ENCODE measurements at places on chromosomes 6 and 20.
A peak's percentile ranks its signal among the peaks of the same experiment; 100 is the strongest.

- DNase-seq: no peak
Observed at GRCh38 chr6:13874191-13874549, 50.6 kb upstream of the RNF182 start.

GRCh38 chr6:143059663-143060353 lies 881 bp upstream of the AIG1 start:
- DNase-seq: peak; percentile 34

- no peak for DNase-seq
Observed at GRCh38 chr6:15340775-15341174, 94.9 kb downstream of the JARID2 start.

DNA sequence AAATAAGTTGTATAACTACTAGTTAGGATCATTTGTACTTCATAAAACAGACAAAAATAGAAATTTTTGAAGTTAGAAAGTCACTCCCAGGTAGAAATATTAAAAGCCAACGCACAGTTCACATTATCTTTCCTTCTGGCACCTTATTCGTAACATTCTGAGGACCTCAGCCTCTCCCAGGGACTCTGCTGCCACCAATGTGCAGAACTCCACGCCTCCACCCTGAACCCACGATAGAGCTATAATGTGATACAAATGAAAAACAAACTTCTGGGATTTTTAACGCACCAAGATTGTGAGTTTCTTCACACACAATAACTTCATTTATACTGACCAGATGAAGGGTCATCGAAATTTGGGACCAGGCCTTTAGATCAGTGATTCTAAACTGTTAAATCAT lies 9.5 kb downstream of the BMP7 start:
- DNase-seq: no peak

GRCh38 chr6:40743690-40744446 lies 156.7 kb upstream of the LRFN2 start:
- no peak for DNase-seq

GRCh38 chr6:108157981-108158525 lies 7.8 kb upstream of the NR2E1 start:
- peak; percentile 48 for DNase-seq

GRCh38 chr20:49985617-49986016 lies 2.8 kb downstream of the SNAI1 start:
- DNase-seq: no peak

DNA sequence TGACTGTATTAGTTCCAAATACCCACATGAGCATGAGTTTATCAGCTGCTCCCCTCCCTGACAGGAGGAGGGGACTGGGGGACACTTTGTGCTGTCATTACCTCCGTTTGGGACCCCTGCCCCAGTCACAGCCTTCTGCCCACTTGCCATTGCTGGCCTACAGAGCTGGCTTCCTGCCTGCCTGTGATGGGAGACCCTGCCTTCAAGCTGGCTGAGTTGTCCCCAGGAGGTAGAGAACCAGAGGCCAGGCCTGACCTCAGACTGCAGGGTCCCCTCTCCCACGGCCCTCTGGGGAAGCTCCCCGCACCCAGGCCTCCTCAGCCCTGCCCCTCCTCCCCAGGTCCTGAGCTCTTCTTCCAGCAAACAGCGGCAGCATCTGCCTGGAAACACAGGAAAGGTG lies 105.5 kb downstream of the JPH2 start:
- no peak for DNase-seq

- DNase-seq: no peak
Observed at GRCh38 chr20:20261159-20261558, 106.7 kb upstream of the INSM1 start.

- DNase-seq: no peak
Observed at GRCh38 chr6:160959726-160960435, 31.7 kb upstream of the MAP3K4 start.

DNA sequence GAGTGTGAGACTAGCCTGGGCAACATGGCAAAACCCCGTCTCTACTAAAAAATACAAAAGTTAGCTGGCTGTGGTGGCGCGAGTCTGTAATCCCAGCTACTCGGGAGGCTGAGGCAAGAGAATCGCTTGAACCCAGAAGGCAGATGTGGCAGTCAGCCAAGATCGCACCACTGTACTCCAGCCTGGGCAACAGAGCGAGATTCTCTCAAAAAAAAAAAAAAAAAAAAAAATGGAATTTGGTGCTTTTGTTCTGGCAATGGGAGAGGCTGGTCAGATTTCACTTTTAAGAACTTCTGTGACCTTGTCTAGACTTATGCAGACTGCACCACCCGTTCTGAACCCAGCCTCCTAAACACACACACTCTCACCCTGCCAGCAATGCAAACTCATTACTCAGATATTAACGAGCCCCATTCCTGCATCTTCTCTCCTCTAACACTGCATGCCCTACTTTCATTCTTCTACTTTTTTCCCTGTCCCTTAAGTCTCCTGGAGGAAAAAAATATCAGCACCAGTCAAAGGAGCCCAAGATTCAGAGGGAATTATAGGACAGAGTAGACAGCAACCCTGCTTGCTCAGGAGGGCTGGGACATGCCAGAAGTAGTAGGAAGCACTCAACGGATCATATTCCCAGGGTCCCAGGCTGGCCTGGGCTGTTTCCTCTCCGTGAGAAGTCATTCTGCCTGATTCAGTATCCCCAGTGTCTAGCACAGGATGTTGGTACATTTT lies 4.4 kb downstream of the MOCS1 start:
- DNase-seq: no peak

DNA sequence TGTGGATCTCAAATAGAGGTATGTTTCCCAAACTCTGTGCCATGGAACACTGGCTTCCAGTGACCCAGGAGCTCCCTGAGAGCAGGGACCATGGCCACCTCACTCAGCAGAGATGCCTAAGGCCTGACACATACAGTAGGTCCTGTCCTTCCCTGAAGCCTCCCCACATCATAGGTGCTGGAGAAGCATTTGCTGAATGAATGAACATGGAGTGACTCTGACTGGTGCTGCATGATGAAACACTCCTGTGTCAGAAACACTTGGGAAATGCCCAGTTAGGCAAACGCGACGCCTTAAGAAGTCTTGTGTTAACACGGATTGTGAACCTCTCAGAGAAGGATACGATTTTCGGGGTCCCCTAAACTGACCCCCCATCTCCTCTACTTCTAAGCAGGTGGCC lies 14.3 kb downstream of the SLA2 start:
- no peak for DNase-seq

GRCh38 chr6:2162079-2162445 lies 83.3 kb downstream of the GMDS start:
- DNase-seq: no peak

GRCh38 chr20:49699200-49699992 lies 14.3 kb downstream of the B4GALT5 start:
- DNase-seq: peak; percentile 52

GRCh38 chr20:37316116-37316774 lies 26.8 kb downstream of the MANBAL start:
- peak; percentile 71 for DNase-seq

DNA sequence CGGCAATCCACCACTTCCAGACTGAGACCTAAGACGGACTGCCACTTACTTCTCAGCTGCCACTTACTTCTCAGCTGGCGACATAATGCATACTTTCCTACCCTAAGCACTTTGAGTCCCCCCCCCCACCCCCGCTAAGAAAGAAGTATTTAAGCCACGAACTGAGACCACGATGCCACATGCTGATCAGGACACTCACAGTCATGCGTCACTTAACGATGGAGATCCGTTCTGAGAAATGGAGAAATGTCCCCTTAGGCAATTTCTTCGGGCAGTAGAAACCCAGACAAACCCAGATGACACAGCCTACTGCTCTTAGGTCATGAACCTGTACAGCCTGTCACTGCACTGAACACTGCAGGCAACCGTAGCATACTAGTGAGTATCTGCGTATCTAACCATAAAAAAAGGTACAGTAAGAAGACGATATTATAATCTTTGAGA lies 690 bp downstream of the IFNGR1 start:
- DNase-seq: peak; percentile 48

GRCh38 chr20:46640536-46641311 lies 10.5 kb downstream of the SLC13A3 start:
- DNase-seq: no peak

DNA sequence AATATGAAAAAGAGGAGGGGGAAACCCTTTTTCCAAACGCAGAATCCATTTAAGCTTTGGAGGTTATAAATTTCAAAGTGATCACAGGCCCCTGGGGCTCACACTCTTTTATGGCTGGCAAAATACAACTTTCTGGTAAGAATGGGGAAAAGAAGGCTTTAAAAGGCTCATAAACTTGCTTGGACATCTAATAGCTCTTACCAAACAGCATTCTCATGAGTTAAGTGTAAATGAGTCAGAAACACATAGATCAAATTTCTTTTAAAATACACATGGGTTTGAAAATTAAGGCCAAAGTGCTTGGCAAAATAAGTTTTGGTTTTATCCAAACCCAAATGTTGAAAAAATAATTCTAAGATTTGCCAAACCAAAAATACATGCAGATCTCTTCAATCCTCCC lies 154.6 kb downstream of the SOBP start:
- no peak for DNase-seq

- no peak for DNase-seq
Observed at GRCh38 chr20:62355878-62356588, 11.1 kb downstream of the LAMA5 start.

GRCh38 chr6:76940191-76940590 lies 523.1 kb downstream of the HTR1B start:
- DNase-seq: no peak

DNA sequence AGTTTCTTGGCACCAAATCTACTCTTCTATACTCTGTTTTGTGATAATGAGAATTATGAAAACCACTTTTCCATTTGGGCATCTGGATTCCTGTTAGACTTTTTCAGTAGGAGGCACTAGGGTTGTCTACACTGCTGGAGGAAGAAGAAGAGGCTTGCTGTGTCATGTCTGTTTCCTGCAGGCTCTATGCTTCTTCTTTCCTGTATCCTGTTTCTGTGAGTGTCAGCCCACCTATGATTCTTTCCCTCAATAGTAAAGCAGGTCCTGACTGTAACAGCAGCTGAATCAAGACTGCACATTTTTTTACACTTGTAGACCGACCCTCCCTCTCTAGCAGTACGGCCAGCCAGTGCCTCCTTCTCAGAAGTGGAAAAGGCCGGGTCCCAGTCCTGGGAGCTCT lies 603.9 kb downstream of the HDGFL1 start:
- DNase-seq: no peak

GRCh38 chr6:158467923-158468322 lies 92.0 kb upstream of the TMEM181 start:
- no peak for DNase-seq

DNA sequence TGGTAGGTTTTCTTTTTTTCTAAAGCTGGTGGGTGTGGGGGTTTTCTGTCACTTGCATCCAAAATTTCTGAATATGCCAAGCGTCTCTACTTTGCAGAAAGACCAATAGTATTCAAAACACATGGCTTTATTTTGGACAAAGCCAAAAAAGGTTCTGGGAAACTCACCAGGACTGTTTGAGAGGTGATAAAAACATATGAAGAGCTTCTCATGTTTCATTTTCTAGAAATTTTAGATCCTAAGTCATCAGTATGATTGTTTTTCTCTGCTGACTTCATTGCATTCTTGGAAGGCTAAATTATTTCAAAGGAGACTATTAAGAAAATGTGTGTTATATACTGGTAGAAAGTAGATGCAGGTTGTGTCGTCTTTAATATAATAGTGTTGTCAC lies 51.3 kb downstream of the GCLC start:
- no peak for DNase-seq

- DNase-seq: peak; percentile 58
Observed at GRCh38 chr6:27668442-27669294, 195.8 kb upstream of the ZNF184 start.

DNA sequence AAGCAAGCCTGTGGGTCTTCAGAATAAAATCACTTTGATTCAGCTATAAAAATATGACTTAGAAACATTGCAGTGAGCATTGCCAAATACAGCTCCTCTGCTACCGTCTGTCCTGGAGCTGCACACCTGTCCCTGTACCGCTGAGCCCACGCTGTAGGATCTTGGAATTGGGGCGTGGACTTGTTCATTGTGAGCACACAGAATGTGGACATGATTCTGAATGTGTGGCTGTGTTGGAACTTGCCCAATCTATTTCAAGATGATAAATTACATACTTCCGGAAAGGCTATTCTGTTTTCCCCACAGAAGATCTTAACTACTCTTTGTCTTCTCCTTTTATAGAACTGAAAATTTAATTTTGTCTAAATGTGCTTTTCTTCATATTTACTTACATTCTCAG lies 107.3 kb downstream of the UST start:
- DNase-seq: no peak

GRCh38 chr20:24965065-24965919 lies 16.2 kb downstream of the CST7 start:
- no peak for DNase-seq

DNA sequence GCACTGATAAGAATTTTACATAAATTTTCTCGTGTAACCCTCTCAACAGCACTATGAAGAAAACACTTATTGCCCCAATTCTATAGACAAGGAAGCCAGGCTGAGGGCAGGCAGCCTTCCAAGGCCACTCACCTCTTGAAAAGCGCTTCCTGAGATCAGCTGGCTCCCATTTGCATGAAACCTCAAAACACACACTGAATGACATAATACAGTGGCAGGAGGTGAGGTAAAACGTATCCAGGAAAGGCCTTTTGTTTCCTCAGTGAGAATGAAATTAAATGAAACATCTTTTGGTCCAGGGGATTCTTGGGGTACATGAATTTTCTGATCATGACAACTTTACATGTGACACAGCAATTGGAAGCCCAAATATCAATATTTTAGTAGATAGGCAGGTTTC lies 112.5 kb downstream of the WDR27 start:
- DNase-seq: no peak

- no peak for DNase-seq
Observed at GRCh38 chr6:51004380-51004779, 185.7 kb downstream of the TFAP2B start.

- DNase-seq: no peak
Observed at GRCh38 chr6:44569131-44569530, 181.6 kb downstream of the CDC5L start.

GRCh38 chr20:46997187-46997586 lies 102.5 kb downstream of the EYA2 start:
- no peak for DNase-seq

GRCh38 chr6:11732036-11732631 lies 46.5 kb downstream of the ADTRP start:
- peak; percentile 70 for DNase-seq

DNA sequence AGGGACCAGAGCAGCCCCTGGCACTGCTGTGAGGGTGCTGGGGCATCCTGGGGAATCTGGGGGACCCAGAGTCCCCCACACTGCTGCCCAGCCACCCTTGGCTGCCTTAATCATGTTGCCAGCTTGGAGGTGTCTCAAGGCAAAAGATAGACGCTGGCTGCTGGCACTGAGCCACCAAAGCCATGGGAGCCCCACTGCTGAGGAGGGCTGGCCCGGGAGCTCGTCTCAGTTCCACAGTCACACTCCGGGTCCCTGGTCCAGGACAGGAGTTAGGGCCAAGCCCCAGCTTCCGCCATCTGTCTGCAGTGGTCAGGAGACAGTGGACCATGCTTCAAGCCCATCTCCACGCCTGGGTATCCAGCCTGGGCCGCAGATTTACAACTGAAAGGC lies 41.0 kb upstream of the HMGA1 start:
- DNase-seq: no peak

Measured in GM20000 (cell line).